ENCODE measurements at places on chromosomes 1 and 21.

GRCh38 chr1:110136911-110137310 lies 13.4 kb upstream of the SLC6A17 start:
- peak; percentile 91 for DNase-seq

DNA sequence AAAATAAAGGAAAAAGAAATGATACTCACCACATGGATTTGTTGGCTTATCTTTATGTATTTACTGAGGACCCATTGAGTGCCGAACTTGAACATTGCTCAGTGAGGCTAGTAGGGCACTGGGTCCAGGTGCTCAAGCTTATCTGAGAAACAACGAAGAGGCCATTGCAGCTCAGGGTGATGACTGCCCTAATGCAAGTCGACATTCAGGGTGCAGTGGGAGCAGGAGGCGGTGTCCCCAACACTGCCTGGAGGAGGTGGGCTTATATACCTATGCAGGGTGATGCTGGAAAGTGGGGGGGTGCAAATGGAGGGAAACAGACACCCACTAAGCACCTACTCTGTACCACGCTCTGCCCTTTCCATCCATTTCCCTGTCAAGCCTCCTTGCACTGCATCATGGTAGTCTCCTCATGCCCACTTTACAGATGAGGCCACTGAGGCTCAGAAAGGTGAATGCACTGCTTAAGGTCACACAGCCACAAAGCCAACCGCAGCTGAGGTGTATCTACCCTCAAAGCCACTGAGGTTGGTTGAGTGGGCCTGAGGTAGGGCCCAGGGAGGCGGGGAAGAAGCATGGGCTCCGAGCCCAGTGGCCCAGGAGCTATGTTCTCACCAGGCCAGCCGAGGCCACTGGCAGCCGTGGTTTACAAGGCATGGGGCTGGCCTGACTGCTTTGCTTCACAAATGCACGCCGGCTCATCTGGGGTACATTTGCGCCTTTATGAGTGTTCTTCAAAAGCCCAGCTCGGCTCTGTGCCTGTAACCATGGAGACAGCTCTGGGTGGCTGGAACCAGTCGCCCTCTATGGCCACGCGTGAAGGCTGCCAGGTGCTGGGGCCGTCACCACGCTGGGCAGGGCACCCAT lies 103.8 kb downstream of the EPHB2 start:
- DNase-seq: no peak

GRCh38 chr1:185375583-185375982 lies 58.5 kb upstream of the IVNS1ABP start:
- DNase-seq: no peak

DNA sequence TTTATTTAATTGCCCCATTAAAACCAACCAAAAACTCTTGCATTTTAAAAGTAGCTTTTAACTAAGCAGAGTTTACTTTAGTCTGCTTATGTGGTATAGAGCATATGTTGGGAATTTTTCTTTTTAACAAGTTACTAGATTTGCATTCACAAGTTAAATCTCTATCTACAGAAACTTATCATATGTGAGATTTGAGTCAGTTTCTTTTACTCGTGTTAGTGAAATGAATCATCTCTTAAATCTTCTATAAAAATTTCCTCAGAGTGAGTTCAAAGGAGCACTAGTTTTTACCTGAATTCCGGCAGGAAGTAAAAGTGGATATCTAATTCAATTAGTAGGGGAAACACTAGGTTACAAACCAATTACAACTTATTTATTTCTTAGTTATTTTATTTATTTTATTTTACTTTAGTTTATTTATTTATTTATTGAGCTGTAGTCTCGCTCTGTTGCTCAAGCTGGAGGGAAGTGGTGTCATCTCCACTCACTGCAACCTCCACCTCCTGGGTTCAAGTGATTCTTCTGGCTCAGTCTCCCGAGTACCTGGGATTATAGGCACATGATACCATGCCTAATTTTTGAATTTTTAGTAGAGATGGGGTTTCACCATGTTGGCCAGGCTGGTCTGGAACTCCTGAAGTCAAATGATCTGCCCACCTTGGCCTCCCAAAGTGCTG lies 1609.6 kb upstream of the B3GALT2 start:
- no peak for DNase-seq

- no peak for DNase-seq
Observed at GRCh38 chr1:85438353-85438752, 26.6 kb downstream of the DDAH1 start.

Data from NCI-H2171 (cell line).